Calu3 (cell line): ENCODE measurements at places on chromosomes 2 and 18. TPM values are rescaled to one million over a fixed set of nuclear protein-coding genes. Genes with fewer than 3 reads are reported as not detected.

GRCh38 chr18:76161983-76162382 lies 333.1 kb downstream of the ZNF516 start:
- no peak for DNase-seq

GRCh38 chr2:227862741-227863588 lies 8.5 kb upstream of the DAW1 start:
- DNase-seq, result peak; percentile 57

DNA sequence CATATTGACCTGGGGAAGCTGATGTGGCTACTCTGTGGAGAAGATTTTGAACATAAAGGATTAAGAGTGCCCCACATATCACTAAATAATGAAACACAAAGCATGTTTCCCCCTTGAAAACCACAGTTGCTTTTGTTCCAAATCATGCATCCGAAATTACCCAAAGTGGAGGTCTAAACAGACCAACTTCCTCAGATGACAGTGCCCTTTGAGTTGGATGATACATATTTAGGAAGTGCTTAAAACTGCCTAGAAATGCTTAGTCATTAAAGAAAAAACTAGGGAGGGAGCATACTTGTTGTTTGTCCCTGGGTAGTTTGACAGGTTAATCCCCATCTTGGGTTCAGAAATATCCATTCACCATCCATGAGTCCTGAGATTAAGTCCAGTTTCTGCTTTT lies 1070.3 kb downstream of the SUCLG1 start:
- no peak for DNase-seq

DNA sequence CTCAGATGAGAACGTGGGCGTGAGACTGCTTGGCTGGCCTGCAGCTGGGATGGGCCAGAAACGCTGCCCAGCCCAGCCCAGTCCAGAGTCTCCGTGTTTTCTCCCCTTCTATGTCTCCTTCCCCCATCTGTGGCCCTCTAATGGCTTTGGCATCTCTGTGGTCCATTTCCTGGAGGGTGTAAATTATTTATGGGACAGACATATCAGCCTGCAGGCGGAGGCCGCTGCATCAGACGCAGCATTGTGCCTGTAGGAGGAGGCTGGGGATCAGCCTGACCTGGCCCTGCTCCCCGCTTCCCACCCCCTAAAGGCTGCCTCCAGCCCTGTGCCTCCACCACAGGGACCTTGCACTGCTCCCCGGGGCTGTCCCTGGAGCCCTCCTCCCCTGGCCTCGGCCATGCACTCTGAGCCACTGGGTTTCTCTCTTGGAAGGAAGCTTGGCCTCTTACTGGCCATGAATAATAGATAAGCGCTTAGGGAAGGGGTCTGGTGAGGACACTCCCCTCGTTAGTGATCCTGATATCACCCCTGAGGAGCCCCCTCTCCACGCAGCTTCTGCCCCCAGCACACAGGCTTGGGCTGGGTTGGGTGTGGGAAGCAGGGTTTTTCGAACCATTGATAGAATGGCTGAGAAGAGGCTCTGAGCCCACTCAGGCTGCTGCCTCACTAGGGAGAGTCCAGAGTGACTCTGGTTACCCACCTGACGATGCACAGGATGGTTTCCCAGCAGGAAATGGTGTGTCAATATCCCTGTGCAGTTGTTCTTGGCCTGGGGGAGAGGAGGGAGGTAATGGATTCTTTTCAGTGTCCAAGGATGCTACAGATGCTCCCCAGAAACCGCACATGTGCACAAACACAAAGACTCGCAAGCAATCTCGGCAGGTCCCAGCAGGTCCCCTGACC lies 185.5 kb downstream of the MYCN start:
- DNase-seq, result peak; percentile 34

DNA sequence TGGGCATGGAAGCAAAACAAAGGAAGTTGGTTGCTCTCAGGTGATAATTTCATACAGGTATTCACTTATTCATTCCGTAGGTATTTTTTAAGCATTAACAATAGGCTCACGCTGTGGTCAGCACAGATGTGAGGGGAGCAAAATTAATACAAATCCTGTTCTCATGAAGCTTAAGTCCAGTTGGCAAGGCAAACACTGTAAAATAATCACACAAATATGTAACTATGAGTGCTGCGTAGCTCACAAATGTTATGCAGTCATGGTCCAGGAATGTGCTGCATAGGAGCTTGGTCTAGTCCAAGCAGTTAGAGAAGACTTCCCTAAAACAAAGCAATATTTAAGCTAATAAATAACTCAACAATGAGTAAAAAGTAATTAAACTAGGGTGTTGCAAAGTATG lies 23.9 kb downstream of the SP5 start:
- DNase-seq, result peak; percentile 63

The MOGAT1 gene
- 35.9 and 51.2 TPM in 2 replicates for total RNA-seq

The UGT1A7 gene
- total RNA-seq, result 7.2 and 7.8 TPM in 2 replicates
